ENCODE measurements at places on chromosomes 3 and 15. TPM values are rescaled to one million over a fixed set of nuclear protein-coding genes. Genes with fewer than 3 reads are reported as not detected.

The MEIS2 gene
- 44.7 TPM for total RNA-seq

The SCAANT1 gene
- not detected for total RNA-seq

The SIN3A gene
- total RNA-seq = 39.3 TPM

The TAGLN3 gene
- total RNA-seq = 0.39 TPM

The KCNH8 gene
- not detected for total RNA-seq

The ST3GAL6 gene
- not detected for total RNA-seq

The KBTBD12 gene
- not detected for total RNA-seq

The DUOXA2 gene
- total RNA-seq = not detected

- no peak for DNase-seq
Observed at GRCh38 chr3:33537133-33537532, 96.9 kb upstream of the UBP1 start.

- DNase-seq = peak; percentile 99
Observed at GRCh38 chr15:51132384-51133139, 37.9 kb upstream of the TNFAIP8L3 start.

GRCh38 chr3:96996009-96996408 is 181.6 kb downstream of the EPHA6 start:
- no peak for DNase-seq

GRCh38 chr3:186359078-186359477 is 3.0 kb downstream of the DGKG start:
- DNase-seq = no peak

DNA sequence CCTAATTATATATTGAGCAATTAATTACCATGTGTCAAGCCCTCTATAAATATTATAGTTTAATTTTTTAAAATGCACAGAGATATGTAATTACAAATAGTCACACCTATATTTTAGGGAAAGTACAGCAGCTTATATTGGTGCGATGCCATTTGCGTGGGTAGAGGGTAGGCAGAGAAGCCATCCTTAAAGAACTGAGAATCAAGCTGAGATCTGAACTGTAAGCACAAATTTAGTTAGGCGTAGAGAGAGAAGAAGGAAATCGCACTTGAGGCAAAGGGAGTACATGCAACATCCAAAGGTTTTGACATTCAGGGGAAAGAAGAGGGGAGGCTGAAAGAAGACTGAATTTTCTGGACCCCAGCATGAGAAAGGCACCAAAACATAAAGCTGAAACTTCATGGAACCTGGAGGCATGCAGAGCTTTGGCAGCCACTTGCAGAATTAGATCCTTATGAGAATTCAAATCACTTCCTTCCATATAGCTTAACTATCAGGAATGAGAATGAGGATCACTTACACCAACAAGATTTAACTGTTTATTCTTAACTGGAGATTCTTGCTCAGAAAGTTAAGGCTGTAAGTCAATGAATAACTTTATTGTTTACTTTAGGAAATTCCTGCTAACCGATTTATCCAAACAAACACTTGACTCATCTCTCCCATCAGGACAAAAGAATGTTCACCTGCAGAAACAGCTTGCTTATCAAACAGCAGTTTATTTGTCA is 114.3 kb downstream of the TGFBR2 start:
- DNase-seq = peak; percentile 71

- no peak for DNase-seq
Observed at GRCh38 chr3:127745656-127746399, 73.1 kb downstream of the ABTB1 start.

DNA sequence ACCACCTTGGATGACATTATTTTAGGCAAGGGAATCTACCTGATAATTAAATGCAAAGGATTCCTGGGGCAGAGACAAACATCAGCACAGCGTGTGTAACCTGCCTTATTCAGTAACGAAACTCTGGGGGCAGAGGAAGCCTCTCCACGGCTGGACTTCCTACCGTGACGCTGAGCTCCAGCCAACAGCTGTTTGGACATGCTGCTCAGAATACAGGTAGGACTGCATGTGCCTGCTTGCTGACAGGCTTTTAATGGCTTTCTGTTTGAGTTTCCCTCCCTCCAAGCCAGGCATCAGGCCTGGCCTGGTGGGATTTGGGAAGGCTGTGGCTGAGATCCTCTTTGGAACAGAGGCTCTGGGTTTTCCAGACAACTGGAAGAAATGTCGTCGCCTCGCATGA is 150.6 kb downstream of the ADAMTS17 start:
- no peak for DNase-seq

GRCh38 chr15:100860829-100861510 is 18.7 kb upstream of the ALDH1A3 start:
- no peak for DNase-seq

GRCh38 chr3:165624761-165625160 is 212.5 kb downstream of the BCHE start:
- DNase-seq = no peak

GRCh38 chr15:72235298-72235697 is 4.3 kb upstream of the PKM start:
- no peak for DNase-seq

DNA sequence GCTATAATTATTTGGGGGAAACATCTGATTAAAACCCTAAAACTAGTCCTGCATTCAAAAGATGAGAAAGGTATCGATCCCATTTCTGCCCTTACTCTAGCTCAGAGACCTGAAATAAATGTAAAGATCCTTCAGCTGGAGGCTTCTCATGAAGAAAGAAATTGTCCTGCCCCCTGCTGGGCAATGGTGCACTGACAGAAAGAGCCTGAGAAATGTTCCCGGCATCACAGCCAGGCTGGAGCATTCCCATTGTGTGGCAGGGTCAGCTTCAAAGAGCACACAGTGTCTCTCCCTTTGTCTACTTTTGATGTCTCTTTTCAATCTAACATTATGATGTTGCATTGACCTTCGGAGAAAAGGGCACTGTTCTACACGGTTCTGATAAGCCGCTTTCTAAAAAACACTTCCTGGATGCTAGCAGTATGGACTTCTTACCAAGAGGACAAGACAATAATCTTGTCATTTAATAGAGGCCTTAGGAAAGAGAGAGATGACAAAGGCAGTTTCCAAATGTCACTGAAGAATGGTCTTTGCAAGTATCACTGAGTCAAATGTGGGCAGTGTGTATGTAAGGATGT is 287.5 kb downstream of the MAGI1 start:
- peak; percentile 12 for DNase-seq

DNA sequence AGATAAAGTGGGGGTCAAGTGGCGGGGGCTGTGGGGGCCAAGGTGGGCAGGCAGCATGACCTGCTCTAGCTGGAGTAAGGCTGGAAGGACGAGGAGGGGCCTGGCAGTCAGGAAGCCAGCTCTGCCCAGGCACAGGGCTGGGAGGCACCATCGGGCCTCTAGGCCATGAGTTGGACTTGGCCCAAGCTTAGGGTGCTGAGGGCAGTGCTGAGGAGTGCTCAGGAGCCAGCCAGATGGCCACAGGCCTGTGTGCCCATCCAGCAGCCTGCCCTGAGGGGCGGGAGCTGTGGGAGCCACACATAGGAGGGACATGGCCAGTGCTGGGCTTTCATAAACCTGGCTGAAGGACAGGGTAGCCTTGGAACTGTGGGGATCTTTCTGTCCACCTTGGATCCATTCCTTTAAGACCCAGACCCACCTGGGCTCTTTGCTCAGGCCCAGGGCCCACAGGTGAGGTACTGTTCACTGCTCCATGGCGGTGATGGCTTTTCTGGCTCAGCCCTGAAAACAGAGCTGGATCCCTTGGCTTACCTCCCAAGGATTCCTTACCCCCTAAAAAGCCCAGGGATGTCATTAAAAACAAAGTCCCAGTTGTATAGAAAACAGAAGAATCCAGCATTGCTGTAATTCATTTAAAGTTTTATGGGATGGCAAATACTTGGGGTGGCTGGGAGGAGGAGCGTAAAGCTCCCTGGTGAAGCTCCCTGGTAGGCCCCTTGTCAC is 137.0 kb downstream of the DNAJB8 start:
- no peak for DNase-seq

GRCh38 chr3:197292648-197293047 is 5.8 kb downstream of the DLG1 start:
- no peak for DNase-seq

- DNase-seq = peak; percentile 34
Observed at GRCh38 chr3:120908030-120908794, at the start of gene STXBP5L. TSS of gene STXBP5L (plus strand) at chr3:120908205. CDS start at chr3:120909579, 1,374 bp downstream.

GRCh38 chr3:108287146-108287545 is 9.2 kb upstream of the HHLA2 start:
- DNase-seq = no peak

DNA sequence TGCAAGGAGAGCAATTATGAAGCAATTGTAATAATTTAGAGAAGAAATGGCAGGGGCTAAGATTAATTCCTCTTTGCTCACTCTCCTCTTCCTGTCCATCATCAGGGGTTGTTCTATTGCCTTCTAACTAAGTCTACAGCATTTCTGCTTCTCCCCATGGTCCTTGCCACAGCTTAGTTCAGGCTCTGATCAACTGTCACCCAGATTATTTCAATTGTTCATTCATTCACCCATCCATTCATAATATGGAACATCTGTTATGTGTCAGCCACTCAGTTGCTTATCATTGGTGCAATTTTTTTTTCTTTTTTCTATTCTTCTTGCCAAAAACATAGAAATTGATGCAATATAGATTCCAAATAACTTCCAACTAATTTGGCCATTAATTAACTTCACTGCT is 93.2 kb downstream of the CD47 start:
- DNase-seq = no peak

Data from HFFc6 (cell line).